Skin of body (tissue), 3 donors: ENCODE measurements at places on chromosomes 4 and X.
A peak's percentile ranks its signal among the peaks of the same experiment; 100 is the strongest.

DNA sequence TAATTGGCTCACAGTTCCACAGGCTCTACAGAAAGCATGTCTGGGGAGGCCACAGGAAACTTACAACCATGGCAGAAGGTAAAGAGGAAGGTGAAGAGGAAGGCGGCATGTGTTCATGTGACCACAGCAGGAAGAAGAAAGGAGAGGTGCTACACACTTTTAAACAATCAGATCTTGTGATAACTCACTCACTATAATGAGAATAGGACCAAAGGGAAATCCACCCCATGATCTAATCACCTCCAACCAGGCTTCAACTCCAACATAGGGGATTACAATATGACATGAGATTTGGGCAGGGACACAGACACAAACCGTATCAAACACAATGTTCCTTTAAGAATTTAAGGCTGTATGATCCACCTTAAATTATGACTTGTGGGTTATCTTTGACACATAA, 10.5 kb upstream of the PGM2 start:
- no peak for DNase-seq

GRCh38 chr4:153950100-153950979, 161.5 kb upstream of the SFRP2 start:
- DNase-seq = no peak

DNA sequence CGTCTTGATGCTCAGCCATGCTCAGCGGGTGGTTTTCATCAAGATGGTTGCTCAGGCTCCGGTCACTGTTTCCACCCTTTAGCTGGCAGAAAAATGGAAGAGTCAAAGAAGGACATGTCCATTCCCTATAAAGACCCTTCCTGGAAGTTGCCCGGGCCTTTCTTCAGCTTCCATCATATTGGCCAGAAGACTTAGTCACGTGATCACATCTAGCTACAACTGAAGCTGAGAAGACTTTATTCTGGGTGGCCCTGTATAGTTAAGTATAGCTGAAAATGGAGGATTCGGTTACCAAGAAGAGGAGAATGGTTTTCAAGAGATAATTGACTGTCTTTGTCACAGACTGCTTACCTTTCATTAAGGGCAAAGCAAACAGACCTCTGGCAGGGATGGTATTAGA, 296.7 kb upstream of the CASK start:
- DNase-seq = no peak

GRCh38 chr4:5096261-5096660, 45.0 kb downstream of the STK32B start:
- no peak for DNase-seq

- DNase-seq = no peak
Measured at GRCh38 chr4:151000747-151001429, 14.2 kb downstream of the LRBA start.

GRCh38 chr4:89026542-89026941, 30.4 kb downstream of the FAM13A start:
- DNase-seq = no peak

DNA sequence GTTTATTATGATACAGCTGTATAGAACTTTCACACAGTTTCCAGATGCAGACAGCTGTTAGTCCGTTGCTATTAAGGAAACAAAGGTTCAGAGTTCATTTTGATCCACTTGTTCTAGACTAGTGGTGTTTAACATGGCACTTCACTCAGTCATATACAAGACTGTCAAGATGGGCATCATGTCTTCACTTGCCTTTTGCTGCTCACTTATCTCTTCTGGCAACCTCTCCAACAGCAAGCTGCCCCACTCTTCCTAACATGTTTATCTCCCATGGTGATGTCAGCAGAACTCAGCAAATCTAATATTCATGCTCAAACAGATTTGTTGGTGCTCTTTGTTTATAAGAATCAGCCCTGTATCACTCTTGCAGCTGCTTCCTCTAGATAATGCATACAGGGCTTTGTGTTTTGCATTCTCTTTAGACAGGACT, 236.2 kb upstream of the HAND2 start:
- no peak for DNase-seq

GRCh38 chrX:13716905-13717304, 17.5 kb downstream of the TRAPPC2 start:
- no peak for DNase-seq

DNA sequence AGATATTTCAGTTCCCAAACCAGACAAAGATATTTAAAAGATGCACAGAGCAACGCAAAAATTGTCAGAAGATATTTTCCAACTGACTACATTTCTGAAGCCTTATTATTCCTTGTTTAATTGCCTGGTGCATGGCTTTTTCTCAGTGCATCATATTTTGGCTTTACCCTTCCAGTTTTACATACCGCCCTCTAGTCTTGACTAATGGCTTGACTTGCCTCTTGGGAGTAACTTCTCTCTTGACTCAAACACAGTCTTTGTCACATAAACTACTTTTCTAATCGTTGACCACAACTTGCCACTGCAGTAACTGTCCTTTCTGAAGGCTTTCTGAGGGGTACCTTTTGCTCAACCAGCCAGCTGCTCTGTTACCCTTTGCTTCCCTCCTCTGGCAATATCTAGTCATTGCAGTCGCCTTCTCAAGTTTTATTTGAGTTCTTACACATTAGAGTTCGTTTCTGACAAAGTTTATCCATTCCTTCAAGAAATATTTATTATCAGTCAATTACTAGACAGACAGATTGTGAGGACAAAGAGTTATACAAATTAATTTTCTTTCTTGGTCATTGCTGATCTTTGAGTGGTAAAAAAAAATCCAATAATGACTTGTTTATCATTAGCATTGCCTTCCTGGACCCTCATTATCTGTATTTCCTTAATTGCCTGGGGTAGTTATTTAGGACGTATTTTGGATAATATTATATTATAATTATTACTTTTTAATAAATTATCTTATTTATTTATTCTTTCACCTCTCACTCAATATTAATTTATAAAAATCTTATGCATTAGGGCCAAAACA, 506.9 kb upstream of the PCDH10 start:
- DNase-seq = no peak

DNA sequence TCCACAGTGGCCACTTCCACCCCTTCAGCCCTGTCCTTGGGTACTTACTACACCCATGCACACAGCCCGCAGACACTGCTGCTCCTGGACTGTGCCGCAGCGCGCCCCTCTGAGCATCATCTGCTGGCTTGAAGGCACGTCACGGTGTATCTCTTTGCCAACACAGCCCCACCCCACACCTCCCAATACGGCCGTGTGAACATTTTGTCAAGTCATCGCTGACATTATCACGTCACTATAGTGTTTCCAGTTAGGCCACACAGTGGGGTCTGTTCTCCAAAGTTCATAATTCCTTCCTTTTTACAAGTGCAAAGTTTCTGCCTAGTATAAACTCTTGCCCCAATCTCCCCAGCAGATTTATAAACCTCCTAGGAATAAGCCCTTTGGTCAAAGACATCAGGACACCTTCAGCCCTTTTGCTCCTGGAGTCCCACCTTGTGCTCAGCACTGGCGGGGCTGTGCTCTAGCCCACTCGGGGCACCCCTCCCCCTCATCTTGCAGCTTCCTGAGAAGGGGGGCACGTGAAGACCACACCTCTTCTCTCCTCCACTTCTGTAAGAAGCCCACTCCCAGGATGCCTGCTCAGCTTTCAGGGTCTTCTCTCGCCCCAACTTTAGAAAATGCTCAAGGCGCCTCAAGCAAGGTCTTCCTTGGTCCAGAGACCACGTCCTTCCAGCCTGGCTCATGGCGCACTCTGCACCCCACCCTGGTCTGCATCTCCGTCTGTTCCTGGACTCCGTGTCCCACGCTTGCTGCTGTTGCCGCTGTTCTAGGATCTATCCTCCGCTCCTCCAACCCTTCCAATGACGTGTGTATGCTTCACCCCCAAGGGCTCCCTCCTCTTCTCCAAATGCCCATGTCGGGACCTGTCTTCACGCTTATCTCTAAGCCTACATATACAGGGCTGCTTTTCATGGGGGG, 7.2 kb downstream of the FAM53A start:
- no peak for DNase-seq

DNA sequence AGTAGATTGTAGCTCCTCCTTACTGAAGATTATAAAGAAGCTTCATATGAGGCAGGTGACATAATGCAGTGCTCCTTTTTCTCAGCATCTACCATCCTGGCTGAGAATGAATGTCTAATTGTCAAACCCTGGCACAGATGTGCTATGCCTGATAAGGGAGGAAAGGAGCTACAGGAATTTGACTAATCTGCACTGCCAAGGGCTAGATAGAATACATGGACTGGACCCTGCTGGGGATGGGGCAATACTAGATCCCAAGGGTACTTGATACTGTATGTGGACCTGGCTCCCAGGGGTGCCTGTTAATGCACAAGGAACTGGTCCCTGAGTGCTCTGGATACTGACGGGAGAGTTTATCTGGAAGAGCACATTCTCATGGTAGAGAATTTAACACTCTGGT, 362.2 kb upstream of the EMCN start:
- no peak for DNase-seq

DNA sequence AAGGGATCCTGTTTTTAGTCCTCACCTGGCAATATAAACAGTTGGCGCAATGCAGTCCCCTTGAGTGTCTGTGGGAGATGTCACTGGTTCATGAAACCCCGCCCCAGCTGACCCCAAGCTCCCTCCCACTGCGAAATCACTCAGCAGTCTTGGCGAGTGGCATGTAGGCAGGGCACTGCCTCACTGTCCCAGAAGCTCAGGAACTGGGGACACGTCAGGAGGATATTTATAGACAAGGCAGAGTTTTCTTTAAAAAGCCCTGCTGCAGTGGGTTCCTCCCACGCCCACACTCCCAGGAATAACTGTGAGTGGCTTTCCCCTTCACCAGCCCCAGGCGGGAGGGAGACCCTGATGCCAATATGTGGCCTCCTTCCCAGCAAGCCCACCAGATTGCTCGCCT, 44.3 kb upstream of the PPP2R2C start:
- no peak for DNase-seq

DNA sequence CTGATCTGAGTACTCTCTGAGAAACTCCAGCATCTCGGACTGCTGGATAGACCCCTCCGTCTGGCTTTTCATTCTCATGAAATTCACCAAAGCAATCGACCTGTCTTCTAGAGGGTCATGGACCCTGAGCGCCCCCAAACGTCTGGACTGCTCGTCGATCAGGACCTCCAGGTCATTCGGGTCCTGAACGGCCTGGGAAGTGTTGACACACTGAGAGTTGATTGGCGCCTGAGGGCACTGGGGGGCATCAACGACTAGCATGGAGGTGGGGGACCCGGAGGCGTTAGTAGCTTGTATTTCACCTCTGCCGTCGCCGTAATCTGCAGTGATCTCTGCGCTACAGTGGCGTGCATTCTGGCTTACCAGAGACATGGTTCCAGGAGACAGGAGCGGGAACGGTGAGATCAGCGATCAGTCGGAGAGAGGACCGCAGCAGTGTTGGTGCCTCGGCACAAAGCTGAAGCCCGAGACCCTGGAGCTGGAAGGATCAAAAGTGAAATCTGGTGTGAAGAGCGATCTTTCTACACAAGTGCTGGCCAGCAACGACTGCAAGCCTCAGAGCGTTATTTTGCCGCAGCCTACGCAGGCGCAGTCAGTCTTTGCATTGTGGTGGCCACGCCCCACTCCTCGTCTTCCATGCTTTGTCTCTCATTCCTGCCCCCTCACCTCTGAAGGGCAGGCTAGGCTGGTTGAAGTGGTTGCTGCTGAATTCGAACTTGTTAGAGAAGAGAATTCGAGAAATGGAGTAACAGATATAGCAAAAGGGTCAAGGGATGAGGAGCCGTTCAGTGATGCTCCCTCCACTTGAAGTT, at the start of gene MAGEE2:
TSS of gene MAGEE2 (minus strand) at position 575 of the 812 bp plus-strand sequence. CDS start at position 372, 203 bp downstream.
- no peak for DNase-seq

DNA sequence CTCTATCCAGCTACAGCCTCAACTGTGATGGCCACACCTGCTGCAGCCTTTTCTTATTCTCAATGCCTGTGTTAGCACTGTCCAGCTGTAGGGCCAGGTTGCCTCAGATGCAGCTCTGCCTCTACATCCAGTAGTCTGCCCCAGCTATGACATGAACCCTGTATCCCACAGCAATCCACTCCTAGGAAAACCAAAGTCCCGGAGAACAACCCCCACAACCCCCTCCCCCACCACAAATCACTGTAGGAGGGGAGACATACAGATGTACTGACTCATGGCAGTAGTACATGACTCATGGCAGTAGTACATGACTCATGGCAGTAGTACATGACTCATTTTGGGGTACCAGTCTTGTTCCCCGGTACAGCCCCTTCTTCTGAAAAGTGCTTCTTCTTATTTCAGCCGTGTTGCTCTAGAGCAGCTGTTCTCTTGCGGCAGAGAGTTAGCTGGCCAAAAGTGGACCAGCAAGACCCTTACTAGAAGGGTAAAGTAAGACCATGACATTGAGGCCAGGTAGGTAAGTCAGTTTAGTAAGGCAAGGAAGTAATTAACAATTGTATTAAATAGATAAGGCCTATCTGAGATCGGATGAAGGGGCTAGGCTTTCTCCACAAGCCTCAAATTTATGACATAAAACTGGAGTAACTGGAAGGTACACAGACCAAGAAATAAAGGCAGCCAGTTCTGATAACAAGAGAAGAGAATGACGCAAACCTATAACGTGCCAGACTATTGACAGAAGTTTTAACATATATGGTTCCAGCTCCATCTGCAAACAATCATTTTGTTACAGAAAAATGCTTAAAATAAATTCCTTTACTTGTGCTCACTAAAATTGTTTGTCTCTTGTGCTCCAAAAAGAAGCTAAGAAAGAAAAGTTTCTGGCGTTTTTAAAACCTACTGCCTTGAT, 221.4 kb downstream of the TACR3 start:
- DNase-seq = peak; percentile 90

DNA sequence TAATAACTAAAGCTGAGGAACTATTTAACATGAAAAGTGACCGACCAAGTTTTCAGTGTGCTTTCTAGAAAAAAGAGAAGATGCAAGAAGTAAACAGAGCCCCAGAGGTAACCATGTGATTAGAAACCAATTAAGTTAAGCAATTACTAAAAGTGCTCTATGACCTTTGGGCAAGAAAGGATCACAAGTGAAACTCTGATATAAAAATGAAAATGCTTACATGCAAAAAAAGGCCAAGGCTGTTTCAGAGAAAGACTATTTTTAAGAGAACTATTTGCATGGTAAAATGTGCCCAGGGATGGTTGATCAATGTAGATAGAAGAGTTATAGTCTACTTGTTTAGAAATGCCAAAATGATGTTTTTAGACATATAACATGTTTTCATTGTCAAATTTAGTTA, 22.0 kb downstream of the KLHL15 start:
- DNase-seq = no peak

DNA sequence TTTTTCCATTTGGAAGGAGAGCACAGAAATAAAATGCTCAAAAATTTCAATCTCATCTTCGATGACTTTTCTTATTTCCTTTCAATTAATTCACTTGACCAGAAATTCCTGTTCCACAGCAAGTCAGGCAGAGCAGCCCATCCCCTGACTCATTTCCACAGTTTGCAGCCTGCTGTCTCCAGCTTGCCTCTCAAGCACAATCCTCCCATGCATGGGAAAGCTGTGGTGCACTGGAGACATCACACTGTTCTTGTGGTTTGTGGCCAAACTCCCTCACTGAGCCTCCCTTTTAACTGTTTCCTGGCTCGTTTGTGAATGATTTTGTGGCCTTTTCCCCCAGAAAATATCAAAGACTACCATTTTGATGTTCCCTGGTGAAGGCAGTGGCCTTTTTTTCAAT, 114.0 kb upstream of the ENPEP start:
- peak; percentile 40 for DNase-seq

GRCh38 chrX:148612431-148612830, 112.0 kb downstream of the AFF2 start:
- no peak for DNase-seq

- no peak for DNase-seq
Measured at GRCh38 chr4:76401654-76402053, 19.3 kb downstream of the CCDC158 start.
